Non-pigmented ciliary epithelial cell (primary cell): ENCODE measurements at places on chromosomes 4 and X.
A peak's percentile ranks its signal among the peaks of the same experiment; 100 is the strongest.

DNA sequence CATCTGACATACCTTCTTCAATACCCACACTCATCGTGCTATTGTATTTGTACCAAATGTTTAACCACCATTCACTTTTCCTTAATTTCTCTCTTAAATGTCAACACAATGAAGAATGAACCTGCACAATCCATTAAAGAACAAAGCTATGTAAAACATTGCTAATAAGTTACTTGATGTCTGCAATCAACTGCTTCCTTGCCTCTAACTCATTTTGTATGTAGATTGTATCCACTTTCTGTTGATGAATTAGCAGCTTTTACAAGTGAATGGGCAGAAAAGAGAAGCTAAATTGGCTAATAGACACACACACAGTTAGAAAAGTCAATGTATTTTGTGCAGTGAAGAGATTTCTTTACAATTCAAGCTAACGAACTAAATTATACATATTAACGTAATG, 212.5 kb upstream of the NDST3 start:
- DNase-seq: no peak

DNA sequence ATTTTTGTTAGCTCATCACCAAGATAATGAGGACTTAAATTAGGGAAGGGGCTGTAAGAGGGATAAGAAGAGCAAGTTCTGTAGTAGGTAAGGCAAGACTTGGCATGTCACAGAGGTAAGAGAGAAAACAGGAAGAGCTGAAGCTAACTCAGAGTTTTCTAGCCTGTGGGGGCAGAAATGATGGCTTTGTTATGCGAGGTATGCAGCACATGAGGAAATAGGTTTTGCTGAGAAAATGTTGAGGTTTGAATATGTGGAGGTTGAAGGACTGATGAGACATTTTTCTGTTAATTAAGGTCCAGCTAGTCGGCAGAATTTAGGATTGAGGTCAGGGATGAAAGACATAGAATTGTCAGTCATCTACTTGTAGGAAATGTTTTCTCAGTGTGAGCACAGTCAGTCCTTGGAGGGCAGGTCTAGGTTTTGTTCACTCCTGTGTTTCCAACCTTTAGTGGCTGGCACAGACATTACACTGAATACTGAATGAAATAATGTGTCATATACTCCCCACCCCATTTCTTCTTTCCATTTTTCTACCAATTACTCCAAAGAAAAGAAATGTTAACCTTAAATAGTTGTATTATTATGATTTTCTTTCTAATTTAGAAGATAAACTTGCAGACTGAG, 154.0 kb upstream of the AADAT start:
- DNase-seq: peak; percentile 14

- DNase-seq: no peak
Measured at GRCh38 chr4:113004655-113005054, 44.8 kb upstream of the ANK2 start.

GRCh38 chr4:17866810-17867209, 56.0 kb downstream of the NCAPG start:
- DNase-seq: no peak

GRCh38 chr4:153564630-153565525, 98.7 kb downstream of the TMEM131L start:
- DNase-seq: peak; percentile 32

GRCh38 chr4:146959692-146960091, 14.0 kb upstream of the TTC29 start:
- DNase-seq: no peak

GRCh38 chr4:26887143-26887542, 26.5 kb downstream of the STIM2 start:
- no peak for DNase-seq

DNA sequence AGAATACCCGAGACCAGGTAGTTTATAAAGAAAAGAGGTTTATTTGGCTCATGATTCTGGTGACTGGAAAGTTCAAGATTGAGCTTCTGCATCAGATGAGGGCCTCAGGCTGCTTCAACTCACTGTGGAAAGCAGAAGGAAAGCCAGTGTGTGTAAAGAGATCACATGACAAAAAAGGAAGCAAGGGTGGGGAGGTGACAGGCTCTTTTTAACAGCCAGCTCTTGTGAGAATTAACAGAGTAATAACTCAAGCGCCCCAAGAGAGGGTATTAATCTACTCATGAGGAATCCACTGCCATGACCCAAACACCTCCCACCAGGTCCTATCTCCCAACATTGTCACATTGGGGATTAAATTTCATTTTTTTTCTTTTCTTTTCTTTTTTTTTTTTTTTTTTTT, 6.3 kb upstream of the YIPF6 start:
- DNase-seq: no peak

DNA sequence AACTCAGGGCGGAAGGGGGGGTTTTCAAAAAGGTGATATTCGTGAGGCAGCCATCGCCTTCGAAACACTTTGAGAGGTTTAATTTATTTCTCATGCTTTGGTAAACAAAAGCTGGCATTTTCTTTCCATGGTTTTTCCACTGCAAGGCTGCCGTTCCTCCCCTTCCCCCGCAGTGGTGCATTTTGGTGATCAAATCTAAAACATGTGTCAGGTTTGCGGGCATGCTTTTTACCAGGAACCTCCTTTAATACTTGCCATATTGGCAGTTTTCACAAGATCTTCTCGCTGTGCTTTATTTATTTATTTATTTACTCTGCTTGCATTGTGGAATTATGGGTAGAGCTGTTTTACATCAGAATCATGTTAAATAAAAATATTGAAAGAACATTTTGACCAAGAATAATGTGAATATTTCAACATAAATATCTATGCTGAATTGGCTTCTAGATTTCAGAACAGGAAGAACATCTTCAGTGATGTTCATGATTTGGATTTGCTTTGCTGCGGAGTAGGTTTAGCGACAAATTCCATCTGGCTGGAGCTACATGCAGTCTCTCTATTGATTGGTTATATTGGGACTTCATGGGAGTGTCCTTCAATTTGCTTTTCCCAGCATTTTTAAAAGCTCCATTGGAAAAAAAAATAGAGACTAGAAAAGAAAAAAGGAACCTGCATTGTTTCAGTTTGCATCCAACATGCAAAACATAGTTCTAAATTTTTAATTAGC, 54.4 kb downstream of the STOX2 start:
- DNase-seq: no peak

- DNase-seq: no peak
Measured at GRCh38 chr4:96681218-96681617, 841.3 kb downstream of the PDHA2 start.

DNA sequence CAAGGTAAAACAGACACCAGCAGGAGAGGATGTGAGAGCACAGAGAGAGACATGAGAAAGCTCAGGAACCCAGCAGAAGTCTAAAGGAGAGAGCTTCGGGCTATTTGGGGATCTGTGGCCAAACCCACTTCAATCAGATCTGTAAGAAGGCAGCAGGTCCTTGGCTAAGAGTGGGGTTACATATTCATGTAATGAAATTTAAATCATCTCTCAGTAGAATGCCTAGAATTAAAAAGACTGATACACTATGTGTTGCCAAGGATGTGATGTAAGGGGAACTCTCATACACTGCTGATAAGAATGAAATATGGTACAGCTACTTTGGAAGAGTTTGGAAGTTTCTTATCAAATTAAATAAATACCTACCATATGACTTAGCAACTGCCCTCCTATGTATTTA, 35.8 kb downstream of the PDE5A start:
- no peak for DNase-seq
